Hippocampal formation (tissue), 2 donors: ENCODE measurements at places on chromosomes 1 and 21.

DNA sequence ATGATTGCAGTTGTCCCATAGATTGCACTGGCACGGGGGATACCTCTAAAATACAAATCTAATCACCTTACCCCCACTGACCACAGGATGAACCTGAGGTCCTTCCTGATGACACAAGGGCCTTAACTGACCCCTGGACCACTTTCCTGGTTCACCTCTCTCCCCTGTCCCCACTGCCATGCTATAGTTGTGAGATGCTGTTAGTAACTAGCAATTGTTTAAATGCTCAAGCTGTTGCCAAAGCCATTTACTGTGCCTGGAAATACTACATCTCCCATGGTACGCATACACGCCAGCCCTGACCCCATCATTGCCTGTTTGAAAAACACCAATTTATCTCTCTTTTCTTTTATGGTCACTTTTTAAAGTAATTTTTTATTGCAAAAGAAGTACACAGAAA lies 29.1 kb upstream of the RGS8 start:
- DNase-seq: no peak

GRCh38 chr1:94209425-94209824 lies 28.0 kb downstream of the ARHGAP29 start:
- DNase-seq: no peak

- peak; percentile 7 for DNase-seq
Observed at GRCh38 chr1:43058545-43059360, 100.1 kb upstream of the SLC2A1 start.

- no peak for DNase-seq
Observed at GRCh38 chr1:4658643-4659628, 4.5 kb downstream of the AJAP1 start.

DNA sequence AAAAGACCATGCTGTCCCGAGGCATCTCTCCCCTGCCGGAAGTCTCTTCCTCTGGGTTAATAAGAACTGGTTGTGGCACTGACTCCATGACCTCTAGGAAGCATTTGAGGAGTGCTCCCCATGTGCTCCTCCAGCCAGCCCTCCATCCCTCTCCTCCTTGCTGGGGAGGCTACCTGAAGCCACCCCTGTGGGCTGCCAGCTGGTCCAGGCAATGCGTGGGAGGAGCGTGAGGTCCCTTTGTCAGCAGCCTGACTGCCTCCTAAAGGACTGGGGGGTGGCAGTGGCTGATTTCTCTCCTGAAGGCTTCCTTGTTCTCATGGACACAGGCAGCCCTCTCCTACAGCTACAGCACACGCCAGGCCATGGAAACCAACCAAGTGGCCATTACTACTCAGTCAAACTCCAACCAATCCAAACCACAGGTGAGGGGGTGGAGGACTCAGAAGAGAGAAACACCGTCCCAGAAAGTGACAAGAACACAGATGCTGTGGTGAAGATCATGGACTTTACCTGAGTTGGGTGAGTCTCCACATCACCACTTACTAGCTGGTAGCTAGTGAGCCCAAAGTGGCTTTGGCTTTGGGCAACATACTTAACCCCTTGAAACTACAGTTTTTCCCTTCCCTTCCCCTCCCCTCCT lies 35.2 kb downstream of the NENF start:
- DNase-seq: peak; percentile 22

GRCh38 chr1:187648091-187648490 lies 819.3 kb downstream of the PLA2G4A start:
- no peak for DNase-seq

- DNase-seq: no peak
Observed at GRCh38 chr1:19385869-19386591, 73.9 kb downstream of the SLC66A1 start.

- DNase-seq: no peak
Observed at GRCh38 chr1:184050636-184051035, 894 bp upstream of the TSEN15 start.

DNA sequence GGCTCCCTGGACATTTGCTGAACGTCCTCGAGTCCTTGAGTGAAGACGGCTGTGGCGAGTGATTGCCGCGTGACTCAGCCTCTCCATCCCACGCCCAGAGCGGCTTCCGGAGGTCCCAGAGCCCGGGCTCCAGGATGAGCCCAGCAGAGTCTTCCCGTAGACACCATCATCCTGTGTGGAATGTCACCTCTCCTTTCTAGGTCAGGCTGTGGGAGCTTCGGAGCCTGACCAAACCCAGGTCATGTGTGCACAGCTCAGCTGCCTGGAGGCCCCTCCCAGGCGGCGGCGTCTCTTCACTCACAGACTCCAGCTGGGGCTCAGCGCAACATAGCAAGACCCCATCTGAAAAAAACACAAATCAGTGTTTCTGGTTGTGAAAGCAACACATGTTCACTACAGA lies 38.2 kb downstream of the PRKCZ start:
- no peak for DNase-seq

DNA sequence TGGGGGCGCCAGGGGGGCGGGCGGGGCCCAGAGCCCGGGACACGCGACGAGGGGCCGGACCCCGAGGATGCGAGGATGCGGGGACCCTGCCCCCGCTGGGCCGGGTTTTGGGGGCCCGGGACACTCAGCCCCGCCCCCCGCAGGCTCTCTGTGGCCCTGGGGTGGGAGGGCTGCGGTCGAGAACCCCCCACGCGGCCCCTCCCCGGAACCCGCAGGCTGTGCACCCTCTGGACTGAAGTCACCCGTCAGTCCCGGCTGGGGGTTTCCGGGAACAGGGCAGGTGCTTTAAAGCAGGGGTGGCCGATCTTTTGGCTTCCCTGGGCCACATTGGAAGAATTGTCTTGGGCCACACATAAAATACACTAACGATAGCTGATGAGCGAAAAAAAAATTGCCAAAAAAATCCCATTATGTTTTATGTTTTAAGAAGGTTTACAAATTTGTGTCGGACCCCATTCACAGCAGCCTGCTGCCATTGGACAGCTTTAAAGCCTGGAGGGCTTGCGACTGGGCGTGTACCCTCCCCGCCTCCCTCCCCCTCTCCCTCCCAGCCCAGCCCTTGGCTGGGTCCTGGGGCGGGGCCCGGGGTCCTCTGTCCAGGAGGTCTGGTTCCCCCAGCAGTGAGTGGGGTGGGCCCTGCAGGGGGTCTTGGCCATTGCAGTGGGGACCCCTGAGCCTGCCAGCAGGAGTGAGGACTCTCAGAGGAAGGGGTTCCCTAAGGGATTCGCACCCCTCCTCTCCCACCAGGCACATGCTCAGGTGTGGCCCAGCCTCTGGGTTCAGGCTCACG lies 21.6 kb upstream of the C1orf159 start:
- no peak for DNase-seq

DNA sequence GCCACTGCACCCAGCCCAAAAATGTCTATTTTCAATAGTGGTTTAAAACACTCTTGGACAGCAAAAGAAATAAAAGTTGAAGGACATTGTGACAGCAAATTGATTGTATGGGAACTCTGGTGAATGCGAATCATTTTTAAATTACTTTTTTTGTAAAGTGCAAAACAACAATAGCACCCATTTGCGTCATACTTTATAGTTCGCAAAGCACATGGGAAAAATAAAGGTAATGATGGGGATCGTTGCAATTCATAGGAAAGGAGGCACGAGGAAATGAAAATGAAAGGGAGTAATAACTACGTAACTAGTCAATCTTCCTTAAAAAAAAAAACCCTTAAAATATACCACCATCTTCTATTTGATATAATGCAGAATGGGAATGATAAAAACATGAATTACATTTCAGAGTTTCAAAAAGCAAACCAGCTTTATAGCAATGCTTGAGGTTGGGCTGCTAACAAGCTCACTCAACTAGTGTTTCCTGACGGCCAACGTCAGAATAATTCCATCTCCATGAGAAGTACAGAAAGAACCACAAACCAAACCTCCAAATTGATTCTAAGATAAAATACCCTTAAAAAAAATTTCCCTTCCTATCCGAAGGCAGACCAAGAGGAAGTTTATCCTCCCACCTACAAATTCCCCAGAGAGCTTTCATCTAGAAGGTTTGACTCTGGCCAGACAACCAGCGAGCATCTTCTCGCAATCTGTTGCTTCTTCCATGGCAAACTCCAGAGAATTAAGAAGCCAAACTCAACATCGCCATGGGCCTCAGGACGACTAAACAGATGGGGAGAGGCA lies at the start of gene EDARADD:
TSS of gene EDARADD (plus strand) at position 606 of the 801 bp plus-strand sequence. CDS start at position 765, 159 bp downstream.
- no peak for DNase-seq

- DNase-seq: no peak
Observed at GRCh38 chr1:165562571-165562970, 18.8 kb downstream of the LRRC52 start.

DNA sequence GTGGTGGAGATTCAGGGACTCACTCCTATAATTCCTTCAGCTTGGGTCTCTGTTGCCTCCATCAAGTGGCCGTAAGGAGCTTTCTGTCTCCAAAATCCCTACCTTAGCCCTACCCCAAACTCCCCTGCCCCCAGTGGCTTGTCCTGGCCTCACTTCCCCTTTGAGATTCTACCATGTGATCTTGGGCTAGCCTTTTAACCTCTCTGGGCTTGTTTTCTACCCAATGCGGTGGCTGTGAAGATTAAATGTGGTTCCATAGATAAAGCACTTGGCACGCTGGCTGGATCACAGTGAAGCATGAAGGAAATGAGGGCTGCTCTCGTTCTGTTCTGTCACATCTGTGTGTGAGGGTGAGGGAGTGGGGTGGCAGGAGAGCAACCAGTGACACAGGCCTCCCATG lies 43.6 kb downstream of the FAAH start:
- DNase-seq: no peak

- DNase-seq: no peak
Observed at GRCh38 chr1:67886076-67886475, 52.8 kb upstream of the GNG12 start.

DNA sequence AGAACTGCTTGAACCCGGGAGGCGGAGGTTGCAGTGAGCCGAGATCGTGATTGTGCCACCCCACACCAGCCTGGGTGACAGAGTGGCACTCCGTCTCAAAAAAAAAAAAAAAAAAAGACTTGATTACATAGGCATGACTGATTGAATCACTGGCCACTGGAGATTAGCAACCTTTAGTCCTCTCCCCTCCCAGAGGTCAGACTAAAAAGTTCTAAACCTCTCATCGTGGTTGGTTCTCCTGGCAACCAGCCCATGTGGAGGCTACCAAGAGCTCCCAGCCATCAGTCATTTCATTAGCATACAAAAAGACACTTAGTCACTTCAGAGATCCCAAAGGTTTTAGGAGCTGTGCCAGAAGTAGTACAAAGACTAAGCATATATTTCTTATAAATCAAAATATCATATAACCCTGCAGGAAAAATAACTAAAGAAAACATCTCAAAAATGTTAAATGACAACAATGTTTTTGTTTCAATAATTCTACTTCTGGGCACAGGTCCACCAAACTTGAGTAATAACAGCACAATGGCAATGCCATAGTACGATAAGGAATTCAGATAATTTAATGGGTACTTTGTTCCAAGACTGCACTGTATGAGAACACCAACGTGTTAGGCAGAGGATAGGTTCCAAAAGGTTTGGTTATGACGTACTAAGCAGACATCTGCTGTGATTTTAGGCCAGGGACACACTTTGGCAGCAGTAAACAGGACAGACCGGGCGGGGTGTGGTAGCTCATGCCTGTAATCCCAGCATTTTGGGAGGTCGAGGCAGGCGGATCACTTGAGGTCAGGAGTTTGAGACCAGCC lies 18.1 kb downstream of the USP48 start:
- DNase-seq: no peak

- no peak for DNase-seq
Observed at GRCh38 chr1:10338611-10339010, 60.3 kb upstream of the PGD start.

DNA sequence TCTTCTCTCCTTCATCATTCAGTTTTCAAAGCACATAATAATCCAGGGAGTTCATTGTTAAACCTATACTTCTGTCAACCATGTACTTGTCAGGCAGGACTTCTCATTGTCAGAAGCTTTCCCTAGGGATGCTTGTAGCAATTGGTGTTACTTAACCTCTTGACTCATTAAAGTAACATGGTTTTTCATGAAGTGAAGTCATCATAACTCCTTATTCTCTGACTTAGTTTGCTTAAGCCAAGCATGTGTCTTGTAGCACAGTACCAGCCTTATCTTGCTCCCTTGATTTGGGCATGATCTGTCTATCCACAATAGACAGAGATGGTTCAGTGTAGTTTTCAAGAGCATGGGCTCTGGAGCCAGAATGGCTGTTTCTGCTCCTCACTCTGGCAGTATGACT lies 45.3 kb downstream of the LRIG2 start:
- no peak for DNase-seq

DNA sequence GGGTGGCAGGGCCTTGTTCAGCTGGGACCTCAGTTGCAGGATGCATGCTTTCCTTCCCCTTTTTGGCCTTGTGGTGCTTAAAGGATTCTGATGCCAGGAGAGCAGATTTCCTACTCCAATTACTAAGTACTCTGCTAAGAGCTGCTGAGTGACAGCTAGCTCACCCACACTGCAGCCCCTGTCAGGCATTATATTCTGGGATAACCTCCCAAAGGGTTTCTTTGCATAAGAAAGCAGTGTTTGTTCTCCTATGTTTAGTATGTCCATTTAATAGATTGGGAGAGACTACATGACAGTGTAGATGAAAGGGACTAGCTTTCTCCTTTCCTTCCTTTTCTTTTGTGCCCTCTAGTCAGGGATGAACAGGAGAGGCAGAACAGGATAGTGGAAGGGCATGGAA lies 100.7 kb downstream of the FAM78B start:
- DNase-seq: no peak

DNA sequence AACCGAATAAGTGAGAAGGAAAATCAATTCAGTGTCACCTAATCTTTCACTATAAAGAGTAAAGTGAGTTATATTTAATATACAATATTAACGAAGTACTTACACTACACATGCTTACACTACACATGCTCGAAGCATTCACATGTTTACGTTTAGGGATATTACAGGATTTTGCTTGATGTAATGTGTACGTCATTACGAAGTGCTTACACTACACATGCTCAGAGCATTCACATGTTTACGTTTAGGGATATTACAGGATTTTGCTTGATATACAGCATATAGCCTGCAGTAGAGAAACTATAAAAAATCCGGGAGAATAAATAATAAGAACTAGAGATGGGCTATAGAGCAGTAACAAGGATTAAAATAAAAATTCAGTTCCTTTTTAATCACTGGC lies 538.8 kb upstream of the CXADR start:
- no peak for DNase-seq

GRCh38 chr1:237562242-237562823 lies 328.4 kb downstream of the ZP4 start:
- DNase-seq: no peak

DNA sequence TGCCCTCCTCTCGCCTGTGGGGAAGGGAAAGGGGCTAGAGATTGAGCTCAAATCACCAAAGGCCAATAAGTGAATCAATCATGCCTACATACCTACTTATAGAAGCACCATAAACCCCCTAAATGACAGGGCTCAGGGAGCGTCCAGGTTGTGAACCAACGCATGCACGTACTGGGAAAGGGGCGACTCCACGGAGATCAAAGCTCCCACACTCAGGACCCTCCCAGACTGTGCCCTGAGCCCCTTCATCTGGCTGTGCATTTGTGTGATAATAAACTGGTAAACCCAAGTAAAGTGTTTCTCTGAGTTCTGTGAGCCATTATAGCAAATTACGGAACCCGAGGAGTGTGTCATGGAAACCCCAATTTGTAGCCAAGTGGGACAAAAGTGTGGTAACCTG lies 23.8 kb upstream of the PRDM15 start:
- no peak for DNase-seq

- no peak for DNase-seq
Observed at GRCh38 chr1:86906419-86906818, 7.5 kb downstream of the SELENOF start.

GRCh38 chr1:100785470-100786052 lies 66.0 kb downstream of the VCAM1 start:
- DNase-seq: no peak

- DNase-seq: no peak
Observed at GRCh38 chr1:228259368-228259894, 51.6 kb downstream of the OBSCN start.
